ENCODE measurements at places on chromosomes 12 and 14.

- DNase-seq, result peak; percentile 37
These were observed 12.4 kb upstream of the NRXN3 start for GRCh38 chr14:78157494-78158437.

- no peak for DNase-seq
These were observed 36.4 kb downstream of the BBS10 start for GRCh38 chr12:76311796-76312195.

DNA sequence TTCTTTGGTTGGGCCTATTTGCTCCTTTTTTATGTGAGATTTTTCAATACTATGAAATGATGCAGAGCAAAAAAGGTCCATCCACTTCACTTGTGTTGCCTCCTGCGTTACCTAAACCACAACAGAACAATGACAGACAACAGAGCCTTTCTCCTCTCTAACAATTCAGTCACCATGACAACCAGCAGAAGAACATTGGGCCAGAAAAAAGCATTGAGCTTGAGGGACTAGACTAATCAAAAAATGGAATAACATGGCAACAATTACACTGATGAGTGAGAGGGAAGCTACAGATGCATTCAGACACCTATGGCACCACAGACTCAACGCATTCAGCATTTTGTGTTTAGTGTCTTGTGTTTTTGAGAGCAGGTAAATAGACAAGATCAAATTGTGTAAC, 44.6 kb upstream of the PTCSC3 start:
- no peak for DNase-seq

DNA sequence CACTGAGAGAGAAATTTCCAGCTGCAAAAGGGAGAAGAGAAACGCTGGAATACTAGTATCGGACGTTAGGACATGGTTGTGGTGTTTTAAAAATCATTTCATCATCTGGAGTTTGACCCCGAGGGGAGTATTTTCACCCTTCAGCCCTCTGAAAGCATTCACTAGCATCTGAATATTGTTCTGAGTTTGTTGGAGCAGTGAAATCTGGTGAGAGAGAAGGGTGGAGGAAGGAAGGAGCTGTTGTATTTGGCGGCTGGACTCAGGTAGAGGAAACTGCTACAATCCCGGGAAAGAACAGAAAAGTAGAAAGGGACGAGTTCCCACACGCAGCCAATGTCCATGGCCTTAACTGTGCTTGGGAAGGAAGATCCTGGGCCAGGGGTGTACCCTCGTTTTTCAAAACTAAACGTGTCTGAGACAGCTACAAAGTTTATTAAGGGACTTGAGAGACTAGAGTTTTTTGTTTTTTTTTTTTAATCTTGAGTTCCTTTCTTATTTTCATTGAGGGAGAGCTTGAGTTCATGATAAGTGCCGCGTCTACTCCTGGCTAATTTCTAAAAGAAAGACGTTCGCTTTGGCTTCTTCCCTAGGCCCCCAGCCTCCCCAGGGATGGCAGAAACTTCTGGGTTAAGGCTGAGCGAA, 896 bp upstream of the CDKN1B start:
- DNase-seq, result no peak

DNA sequence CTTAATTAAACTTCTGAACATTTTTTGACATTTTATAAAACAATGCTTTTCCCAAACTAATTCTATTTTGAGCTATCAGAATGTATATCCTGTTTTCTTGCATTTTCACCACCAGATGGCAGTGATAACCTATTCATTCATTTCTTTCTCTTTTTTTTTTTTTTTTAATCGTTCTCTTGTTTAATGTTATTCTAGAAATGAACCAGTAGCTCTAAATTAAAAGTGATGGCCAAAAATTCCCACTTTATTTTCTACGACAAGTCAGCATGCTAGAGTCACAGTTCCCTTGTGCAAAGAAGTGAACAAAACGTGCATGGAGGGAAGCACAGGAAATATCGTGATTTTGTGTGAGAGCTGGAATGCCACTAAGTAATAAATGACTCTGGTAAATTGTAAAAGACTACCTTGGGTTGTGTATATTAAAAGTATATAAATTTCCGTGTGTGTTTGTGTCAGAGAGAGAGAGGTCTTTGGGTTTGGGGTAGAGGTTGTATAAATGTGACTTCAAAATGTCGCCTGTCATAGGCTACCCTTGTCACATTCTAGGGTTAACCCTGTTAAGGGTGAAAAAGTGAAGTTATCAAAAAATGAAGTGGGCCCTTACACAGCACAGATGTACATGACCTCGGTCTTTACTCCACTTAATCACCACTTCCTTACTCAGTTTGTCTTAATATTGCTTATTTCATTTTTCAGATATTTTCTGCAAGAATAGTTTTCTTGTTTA, 40.4 kb upstream of the LDHB start:
- DNase-seq, result peak; percentile 60

DNA sequence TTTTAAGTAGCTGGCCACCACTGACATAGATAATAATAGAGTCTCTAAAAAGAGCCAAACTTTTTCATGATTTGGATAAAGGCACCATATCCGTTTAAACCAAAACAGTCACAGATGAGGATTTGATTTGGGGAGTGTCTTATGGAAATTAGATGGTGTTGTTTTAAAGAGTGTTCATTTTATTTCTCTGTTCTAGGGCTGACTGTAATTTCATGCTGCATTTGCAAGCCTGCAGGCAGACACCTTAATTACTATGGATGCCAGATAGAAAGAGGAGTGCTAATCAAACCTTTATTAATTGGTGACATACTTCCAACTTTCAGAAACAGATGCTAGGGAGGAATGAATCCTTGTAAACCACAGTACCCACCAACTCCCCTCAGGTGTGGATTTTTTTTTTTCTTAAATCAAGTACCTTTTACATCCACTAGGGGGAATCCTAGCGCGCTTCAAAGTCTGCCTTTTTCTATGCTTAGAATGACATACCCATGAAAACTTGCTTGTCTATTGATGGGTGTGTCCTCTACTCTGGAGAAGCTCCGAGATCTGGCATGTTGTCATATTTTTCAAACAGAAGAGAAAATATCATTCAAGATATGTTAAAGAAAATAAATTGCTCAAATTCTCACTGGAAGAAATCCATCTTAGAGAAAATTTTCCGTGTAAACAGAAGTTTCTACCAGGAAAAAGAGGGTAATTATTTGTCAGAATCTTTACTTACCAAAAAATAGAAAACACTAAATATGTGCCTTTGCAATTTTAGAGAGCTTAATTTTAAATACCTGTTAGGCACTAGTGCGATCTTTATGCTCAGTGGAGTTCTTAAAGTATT, 14.2 kb upstream of the PLXNC1 start:
- DNase-seq, result peak; percentile 81

GRCh38 chr12:112134731-112135130, 9.4 kb downstream of the TRAFD1 start:
- no peak for DNase-seq

GRCh38 chr12:118060301-118061010, 523 bp downstream of the WSB2 start:
- DNase-seq, result peak; percentile 63

DNA sequence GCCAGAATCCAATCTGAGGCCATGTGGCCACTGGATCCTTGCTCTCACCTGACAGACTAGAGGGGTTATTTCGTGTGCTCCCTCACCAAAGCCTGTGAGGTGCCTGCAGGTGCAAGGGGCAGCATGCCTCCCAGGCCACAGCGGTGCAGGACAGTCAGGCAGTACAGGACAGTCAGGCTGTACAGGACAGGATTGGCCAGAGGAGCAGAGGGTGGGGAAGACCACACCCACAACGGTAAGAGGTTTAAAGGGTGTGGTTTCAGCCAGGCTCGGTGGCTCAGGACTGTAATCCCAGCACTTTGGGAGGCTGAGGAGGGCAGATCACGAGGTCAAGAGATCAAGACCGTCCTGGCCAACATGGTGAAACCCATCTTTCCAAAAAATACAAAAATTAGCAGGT, 3.1 kb upstream of the BRF1 start:
- no peak for DNase-seq

DNA sequence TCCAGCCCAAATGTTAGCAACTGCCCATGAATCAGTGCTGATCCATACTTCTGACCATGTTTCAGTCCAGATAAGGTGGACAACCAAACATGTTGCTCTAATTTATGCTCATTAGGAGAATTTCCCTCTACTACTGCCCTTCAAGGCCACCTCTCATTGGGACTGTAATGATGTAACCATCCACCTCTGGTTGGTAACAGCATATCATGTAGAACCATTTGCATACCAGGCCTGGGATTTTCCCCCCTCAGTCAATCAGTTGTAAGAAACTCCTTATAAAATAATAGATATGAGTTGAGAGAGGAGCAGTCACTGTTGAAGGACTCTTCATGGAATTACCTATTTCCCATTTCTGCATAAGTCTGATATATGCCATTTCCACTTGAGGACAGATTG, 17.8 kb upstream of the YAF2 start:
- no peak for DNase-seq

DNA sequence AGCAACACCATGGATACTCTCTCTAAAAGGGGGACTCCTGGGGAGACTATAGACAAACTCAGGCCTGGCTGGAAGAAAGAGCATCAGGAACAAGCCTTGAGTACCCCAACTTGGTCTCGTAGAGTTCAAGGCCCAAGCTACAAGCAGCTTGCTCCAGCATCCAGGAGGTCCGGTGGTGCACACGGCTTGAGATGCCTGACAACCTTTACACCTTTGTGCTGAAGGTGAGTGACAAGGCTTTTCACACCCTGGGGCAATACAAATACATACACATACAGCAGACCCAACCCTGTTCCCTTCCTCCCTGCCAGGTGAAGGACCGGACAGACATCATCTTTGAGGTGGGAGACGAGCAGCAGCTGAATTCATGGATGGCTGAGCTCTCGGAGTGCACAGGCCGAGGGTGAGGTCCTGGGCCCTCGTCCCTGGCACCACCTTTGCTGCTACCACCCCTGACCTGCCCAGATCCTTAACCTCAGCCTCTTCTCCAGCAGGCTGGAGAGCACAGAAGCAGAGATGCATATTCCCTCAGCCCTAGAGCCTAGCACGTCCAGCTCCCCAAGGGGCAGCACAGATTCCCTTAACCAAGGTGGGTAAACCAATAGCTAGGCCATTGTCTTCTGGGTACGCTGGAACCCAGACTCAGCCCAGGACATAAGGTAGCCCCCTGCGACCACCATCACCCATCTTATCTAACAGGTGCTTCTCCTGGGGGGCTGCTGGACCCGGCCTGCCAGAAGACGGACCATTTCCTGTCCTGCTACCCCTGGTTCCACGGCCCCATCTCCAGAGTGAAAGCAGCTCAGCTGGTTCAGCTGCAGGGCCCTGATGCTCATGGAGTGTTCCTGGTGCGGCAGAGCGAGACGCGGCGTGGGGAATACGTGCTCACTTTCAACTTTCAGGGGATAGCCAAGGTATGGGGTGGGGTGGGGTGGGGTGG, 41.2 kb downstream of the SH2B3 start:
- no peak for DNase-seq

DNA sequence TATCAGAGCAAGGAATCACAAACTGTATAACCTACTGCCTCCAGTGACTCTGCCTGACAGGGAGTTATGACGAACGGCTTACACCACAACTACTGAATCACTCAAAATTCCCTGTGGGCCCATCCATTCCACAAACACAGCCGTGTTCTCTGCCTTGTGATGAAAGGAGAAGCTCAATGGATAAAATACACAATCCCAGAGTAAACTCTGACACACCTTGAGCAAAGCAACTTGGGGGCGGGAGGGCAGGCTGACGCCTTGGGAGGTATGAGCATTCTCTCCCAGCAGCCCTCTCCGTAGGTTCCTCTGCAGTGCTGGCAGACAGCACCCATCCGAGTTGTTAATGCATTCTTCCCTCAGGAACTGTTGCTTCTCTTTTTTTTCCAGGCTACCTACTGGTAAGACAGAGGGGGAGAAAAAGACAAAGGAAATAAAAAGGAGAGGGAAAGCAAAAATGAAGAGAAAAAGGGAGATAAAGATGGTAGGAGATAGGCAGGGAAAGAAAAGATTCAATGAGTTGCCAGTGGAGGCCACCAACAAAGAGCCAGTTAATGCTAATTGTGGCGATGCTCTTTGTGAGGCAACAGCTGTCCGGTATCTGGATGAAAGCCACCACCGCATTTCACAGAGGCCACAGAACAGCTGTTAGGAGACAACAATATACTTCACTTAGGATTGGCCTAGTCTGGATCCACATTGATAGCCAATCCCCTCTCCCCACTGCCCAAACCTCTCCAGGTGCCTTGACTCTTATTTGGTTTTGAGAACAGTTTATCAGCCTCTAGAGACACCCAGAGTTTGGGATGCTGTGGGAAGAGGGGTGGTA, 4.7 kb upstream of the DIO2 start:
- no peak for DNase-seq

- no peak for DNase-seq
These were observed 45.5 kb downstream of the RIC8B start for GRCh38 chr12:106819991-106820390.

- no peak for DNase-seq
These were observed 106.5 kb upstream of the PLXNC1 start for GRCh38 chr12:94041850-94042249.

- DNase-seq, result no peak
These were observed 37.7 kb downstream of the ADAM21 start for GRCh38 chr14:70489579-70490200.

- DNase-seq, result no peak
These were observed 33.6 kb upstream of the FBRSL1 start for GRCh38 chr12:132456186-132456943.

DNA sequence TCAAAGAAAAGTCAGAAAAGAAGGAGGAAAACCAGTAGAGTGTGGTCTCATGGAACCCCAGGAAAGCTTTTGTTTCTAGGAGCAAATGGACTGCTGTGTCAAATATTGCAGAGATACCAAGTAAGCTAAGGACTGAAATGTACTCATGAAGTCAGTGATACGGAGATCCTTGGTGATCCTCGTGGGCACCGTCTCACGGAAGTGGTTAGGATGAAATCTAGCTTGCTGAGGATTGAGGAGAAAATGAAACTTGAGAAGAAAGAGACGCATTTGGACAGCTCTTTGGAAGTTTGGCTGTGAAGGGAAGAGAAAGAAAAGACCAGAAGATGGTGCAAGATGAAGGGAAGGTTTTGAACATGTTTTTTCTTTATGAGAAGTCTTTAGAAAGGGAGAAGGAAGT, 104.0 kb upstream of the CCND2 start:
- DNase-seq, result peak; percentile 53

DNA sequence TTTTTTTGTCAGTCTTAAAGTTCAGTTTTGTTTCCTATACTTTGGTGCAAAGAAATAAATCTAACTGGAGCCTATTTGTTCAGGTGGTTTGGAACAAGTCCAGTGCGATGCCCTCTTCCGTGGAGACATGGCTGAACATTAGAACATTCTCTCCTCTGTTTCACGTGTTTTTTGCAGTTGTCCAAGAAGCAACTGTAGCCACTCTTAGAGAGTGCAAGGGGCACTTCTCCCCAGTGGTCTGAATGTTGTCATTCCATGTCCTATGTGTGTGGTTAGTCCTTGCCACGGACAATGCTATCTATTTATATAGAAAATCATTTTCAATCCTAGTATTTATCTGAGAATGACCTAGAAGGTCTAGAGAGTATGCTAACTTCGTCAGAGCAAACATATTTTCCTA, 1232.5 kb upstream of the SEL1L start:
- no peak for DNase-seq

GRCh38 chr12:122079033-122079531, 526 bp downstream of the MLXIP start:
- DNase-seq, result peak; percentile 51
